ENCODE measurements at places on chromosomes 7 and 10. TPM values are rescaled to one million over a fixed set of nuclear protein-coding genes. Genes with fewer than 3 reads are reported as not detected.

The GIMAP7 gene
- total RNA-seq, result not detected

The CAV1 gene
- total RNA-seq, result 1,463 TPM

The VWDE gene
- total RNA-seq, result 0.51 TPM

The MYL10 gene
- total RNA-seq, result 0.34 TPM

The MYH16 gene
- total RNA-seq, result not detected

The CFAP70 gene
- 0.45 TPM for total RNA-seq

The HTR5A gene
- total RNA-seq, result not detected

The RGS10 gene
- total RNA-seq, result 26.0 TPM

The TMEM176A gene
- not detected for total RNA-seq

The MSS51 gene
- total RNA-seq, result 1.4 TPM

The CTAGE8 gene
- total RNA-seq, result 0.17 TPM

The CFTR gene
- total RNA-seq, result not detected

All from LHCN-M2 (cell line).